ENCODE measurements at places on chromosomes 11 and 22.

DNA sequence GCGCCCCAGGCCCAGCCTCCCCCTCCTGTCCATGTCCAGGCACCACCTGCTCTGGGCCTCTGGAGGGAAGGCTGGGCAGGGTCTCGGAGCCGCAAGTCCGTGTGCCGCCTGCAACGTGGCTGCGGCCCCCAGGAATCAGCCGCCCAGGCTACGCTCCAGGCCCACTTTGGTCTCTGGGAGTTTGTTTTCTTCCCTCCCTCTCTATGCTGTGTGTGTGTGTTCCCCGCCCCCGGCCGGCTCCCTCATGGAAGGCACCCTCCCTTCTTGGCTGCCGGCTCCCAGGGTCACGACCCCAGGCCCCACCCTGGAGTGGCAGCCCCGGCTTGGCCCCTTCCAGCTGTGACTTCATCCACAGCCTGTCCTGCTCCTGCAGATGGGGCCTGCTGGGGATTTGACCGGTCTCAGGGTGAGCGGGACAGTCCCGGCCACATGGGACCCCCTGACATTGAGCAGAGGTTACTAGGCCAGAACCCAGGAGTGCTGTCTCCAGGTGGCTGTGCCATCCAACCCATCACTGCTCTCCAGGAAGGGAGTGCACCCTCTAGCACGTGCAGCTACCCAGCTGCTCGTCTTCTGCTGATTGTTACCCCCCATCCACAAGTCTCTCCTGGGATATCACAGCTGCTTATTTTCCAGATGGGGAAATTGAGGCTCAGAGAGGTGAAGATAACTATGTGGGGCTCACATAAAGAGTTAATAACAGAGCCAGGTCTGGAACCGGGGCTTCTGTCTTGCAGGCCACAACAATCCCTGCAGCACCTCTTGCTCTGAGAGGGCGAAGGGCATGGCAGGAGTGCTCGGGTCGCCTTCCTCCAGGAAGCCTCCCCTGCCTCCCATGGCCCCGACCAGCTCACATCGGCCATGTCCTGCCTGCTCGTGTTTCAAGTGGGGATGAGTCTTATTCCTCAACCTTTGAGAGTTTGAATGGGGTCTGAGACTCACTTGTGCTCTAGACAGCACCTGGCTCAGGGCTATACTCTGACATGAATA lies 2.8 kb upstream of the LIF start:
- DNase-seq: no peak

DNA sequence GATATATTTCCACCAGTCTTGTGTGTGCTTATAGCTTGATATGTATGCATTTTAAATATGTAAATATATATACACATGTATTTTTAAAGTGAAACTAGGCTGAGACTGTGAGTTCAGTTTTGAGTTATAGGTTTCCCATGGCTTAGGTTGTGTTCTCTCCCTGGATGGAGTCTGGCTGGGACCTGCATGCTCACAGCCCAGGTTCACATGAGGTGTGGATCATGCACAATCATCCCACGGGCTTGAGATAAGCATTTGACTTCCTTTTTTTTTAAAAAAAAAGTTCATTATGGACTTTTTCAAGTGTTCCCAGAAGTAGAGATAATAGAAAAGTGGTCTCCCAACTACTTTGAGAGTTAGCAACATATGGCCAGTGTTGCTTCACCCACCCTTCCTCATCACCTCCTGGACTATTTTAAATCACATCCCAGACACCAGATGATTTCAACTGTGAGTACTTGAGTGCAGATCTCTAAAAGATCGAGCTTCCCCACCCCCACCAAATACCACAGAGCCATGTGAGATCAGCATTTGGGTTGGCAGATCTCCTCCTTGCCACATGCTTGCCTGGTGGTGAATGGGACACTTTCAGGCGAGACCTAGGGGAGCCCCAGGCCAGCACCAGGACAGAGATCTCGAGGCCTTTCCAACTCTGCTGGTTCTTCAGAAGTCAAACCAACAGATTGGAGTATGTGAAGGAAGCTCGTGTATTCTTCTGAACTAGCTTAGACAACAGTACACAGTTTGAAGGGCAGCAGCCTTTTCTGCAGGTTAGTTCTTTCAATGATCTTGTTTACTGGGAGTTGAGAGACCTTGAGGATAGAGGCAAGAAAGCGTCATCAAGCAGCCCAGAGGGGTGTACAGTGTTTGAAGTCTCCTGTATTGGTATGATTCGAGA lies 15.9 kb downstream of the MED15 start:
- DNase-seq: no peak

DNA sequence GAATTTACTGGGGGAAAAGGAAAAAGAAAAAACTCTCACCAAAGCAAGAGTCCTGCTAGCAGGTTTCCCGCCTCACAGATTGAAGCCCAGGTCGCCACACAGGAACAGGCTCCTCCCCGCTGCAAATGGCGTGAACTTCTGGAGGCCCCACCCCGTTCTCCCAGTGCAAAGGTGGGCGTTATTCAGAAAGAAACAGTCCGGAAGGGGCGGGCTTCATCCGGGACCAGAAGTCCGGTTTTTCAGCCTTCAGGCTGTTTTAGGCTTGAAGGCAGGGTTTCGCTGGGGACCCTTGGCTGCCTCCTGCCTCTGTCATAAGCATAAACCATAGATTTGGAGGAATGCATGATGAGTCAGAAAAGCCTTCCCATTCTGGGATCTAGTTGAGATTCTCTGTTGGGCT lies 148.3 kb upstream of the POU2AF2 start:
- no peak for DNase-seq

DNA sequence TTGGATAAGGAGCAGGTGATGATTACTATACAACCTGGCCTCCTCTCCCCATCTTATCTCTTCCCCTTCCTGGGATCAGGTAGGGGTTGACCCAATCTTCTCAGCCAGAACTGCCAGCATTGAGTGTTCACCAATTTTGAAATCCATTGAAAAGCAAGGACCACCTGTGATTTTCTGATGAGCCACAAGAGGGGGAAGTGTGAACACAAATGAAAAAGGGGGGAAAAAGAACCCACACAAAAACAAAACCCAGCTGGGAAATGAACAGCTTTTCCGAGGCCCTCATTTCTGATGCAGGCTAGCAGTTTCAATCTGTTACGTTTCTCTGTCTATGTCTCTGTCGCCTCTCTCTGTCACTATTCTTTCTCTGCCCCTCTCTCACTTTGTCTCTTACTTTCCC lies 161.9 kb downstream of the INSC start:
- DNase-seq: no peak

GRCh38 chr22:45067731-45068130 lies 57.9 kb upstream of the PHF21B start:
- DNase-seq: no peak

DNA sequence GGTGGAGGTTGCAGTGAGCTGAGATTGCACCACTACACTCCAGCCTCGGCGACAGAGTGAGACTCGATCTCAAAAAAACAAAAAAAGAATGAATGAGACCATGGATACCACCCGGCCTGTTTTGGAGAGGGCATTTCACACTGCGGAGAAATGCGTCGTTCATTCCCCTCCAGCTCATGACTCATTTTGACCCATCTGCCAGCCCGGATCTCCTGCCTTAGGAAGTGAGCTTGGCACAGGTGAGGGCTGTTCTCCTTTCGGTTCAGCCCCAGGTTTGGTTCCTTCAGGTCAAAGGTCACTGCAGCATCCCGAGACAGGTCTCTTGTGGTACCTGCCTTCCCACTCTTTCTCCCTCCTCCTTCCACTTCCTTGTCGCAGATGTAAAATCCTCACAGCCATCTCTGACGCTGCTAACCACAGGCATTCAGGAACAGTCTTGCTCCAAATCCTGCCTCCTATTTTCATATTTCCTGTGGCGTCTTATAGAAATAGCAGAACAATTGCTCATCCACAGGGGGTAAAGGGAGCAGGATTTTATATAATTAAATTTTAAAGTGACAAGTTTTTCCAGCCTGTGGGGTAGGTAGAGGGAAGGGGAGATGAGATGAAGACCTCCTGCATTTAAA lies 517.9 kb downstream of the NTM start:
- no peak for DNase-seq

GRCh38 chr11:36840378-36840777 lies 242.3 kb upstream of the RAG2 start:
- no peak for DNase-seq

DNA sequence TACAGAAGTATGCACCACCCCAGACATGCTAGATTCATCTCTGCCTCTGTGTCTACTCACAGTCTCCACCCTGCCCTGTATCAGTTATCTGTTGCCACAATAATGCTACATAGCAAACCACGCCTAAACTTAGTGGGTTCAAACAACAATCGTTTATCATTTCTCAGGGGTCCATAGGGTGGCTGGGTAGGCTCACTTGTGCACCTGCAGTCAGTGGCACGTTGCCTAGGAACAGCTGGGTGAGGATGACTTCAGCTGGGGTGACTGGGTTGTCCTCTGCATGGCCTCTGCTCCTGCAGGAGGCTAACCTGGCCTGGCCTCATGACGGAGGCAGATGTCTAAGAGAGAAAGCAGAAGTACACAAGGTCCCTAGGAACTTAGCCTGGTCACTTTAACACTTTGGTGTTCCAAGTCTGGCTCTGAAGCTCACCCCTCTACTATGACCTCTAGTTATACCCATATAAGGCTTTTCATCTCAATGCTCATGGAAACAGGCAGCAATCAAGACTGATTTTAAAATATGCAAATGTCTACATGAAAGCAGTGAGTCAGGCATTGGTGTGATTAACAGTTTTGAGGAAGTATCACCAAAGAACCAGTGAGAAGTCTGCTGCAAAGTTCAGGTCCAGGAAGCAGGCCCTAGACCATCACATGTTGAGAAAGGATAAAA lies 10.7 kb downstream of the OLFML1 start:
- DNase-seq: no peak

DNA sequence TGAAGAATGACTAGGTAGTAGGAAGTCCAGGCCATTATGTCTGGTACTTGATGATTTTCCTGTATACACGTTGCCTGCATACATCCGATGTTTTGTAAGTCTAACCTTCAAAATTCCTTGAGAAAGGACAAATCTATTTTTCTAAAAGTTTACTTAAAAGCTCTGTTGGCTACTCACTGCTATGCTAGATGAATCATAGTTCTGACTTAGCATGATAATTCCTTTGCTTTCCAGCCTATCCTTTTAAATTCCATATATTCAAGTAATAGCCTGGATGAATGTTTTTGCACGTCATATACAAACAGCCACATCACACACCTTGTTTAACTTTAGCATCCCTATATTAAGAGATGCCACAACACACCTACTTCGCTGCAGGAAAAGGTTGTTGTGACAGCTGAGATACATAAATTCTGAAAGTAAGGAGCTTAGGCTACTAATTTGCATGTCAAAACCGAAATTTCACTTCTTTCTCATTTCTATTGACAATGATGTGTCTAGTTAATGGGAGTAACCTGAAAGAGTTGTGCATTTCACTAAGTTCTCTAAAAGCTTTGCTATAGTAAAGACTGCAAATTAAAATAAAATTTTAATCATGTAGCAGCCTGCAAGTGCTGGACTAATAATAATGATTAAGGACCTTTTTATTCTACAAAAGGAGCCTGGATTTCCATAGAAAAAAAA lies 1116.4 kb downstream of the JRKL start:
- DNase-seq: no peak

- no peak for DNase-seq
Measured at GRCh38 chr11:92391364-92391763, 166.7 kb downstream of the FAT3 start.

DNA sequence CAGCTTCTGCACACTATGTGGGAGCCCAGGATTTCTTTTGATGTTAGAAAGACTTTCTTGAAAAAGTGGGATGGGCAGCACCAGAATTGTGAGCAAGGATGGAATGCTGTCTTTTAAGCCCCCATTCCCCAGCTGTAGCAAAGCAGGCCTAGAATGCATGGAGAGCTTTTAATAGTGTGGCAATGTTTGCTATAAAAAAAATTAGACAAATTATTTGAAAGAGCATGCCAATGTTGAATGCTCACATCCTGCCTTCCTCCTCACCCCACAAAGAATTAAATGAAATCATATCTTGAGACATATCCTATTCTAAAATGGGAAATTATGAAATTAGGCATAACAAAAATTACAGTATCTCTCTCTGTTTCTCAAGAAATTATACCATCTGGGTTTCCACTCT lies 154.7 kb downstream of the C11orf91 start:
- DNase-seq: no peak

DNA sequence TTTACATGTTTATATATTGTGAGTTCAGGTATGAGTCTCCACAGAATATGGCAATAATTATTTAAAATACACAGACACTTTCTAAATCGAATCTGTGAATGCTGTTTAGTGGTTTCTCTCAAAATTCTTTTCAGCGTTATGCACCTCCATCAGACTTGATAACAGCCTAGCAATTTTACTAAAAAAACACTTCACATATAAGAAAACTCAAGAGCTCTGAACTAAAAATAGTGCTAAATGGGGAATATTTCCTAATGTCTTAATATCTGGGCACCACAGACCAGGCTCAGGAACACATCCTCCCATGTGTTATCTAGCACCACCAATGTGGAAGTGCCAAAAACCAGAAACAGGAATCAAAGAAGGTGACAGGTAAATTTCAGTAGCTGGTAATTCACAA lies 47.9 kb downstream of the ARHGAP32 start:
- no peak for DNase-seq

- no peak for DNase-seq
Measured at GRCh38 chr11:64388894-64389293, 29.9 kb downstream of the RPS6KA4 start.

GRCh38 chr22:27639248-27640086 lies 162.1 kb downstream of the MN1 start:
- no peak for DNase-seq

GRCh38 chr22:33415401-33415800 lies 357.2 kb upstream of the SYN3 start:
- no peak for DNase-seq

DNA sequence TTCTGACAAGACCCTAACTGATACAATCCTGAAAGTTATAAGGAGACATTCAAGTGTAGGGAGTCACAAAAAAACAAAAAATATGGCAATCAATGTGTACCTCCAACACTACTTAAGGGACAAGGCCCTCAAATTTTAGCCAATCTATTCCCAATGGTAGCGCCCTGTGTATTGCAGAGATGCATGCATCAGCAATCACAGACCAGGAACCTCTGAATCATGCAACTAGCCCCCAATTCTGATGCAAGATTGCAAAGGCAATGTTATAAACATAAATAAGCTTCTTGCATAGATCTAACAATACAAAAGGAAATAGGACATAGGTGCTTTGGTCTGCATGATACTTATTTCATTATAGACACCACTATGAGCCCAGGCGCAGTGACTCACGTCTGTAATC lies 29.7 kb upstream of the SIK2 start:
- DNase-seq: no peak

DNA sequence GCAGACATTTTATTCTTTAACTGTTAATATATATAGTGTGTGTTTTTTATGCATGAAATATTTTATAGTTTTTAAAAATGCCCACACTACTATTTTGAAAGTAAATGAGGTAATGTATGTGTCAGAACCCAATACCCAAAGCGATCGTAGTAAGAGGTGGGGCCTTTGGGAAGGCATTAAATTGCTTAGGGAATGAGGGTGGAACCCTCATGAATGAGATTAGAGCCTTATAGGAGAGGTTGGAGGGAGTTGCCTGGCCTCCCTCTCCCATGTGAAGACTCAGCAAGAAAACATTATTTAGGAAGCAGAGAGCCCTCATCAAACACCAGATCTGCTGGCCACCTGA lies 11.1 kb downstream of the KLHL35 start:
- no peak for DNase-seq

Data from stimulated activated CD4-positive, alpha-beta T cell treated with anti-CD3 and anti-CD28 coated beads, Interleukin-4, amount 100 ng/mL, for 48 hours (primary cell).